ENCODE measurements at places on chromosomes 4 and X.

DNA sequence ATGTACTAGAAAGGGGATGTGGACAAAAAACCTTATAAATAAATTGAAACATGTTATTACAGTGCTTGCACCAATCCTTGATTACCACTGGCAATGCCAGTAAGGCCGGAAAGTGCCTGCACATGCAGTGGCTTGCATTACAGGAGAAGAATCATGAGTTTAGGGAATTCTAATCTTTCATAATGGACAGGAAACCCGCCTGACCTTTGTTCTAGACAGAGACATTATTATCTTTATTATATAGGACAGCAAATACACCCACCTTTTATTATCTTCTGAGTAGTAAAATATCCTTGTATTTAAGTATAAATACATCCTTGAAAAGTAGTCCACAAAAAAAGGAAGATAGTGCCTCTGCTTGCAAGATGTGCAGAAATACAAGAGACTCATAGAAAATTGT is 379.9 kb upstream of the LCORL start:
- DNase-seq, result no peak

GRCh38 chr4:4182835-4183568 is 43.7 kb downstream of the OTOP1 start:
- DNase-seq, result peak; percentile 13

DNA sequence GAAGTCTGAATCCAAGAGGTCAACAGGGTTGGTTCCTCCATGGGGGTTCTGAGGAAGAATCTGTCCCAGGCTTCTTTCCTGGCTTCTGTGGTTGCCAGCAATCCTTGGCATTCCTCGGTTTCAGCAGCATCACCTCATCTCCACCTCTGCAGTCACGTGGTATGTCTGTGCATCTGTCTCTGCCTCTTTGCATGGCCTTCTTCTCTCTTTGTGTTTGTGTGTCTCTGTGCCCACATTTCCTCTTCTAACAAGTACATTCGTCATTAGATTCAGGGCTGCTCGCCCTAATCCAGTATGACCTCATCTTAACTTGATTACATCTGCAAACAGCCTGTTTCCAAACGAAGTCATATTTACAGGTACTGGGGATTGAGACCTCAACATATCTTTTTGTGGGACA is 114.0 kb downstream of the BCOR start:
- DNase-seq, result no peak

DNA sequence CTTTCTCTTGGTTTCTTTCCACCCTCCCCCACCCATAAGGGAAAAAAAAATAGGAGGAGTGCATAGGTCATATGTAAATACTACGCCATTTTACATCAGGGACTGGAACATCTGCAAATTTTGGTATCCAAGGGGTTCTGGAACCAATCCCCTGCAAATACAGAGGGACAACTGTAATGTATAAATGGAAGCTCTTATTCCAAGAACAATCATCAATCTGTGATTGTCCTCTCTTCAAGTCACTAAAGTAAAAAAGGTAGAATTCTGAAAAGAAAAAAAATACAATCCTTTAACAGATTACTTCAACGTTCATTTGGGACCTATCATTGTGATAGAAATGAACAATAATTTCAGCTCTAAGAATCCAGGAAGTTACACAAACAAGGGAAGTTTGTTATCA is 13.6 kb downstream of the PPA2 start:
- DNase-seq, result no peak

- no peak for DNase-seq
Measured at GRCh38 chr4:165101641-165102040, 11.0 kb downstream of the TMEM192 start.

GRCh38 chrX:10795721-10796120 is 175.3 kb upstream of the MID1 start:
- DNase-seq, result no peak

DNA sequence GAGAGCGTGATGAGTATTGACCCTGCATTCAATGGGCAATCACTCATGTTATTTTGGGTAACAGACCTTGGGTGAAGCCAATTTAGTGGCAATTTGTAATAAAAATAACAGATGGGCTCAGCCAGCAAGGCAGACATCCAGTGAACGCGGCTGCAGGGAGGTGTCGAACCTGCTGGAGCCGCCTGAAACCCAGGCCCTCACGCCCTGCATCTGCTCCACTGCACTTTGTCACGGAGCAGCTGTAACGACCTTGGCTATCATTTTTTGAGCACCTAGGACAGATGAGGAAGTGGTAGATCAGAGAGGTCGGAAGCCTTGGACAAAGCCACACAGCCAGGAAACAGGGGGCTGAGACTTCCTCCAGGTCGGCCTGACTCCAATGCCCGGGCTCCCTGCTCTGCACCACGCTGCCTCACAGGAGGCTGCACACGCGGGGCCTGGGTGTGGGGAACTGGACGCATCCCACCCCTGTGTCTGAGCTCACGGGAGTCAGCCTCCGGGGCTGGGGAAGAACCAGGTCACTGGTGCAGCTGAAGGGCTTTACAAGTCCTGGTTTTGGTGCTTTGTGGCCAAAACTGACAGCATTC is 19.4 kb downstream of the HMX1 start:
- no peak for DNase-seq

- DNase-seq, result no peak
Measured at GRCh38 chr4:139896091-139896604, 230.5 kb downstream of the MGST2 start.

- no peak for DNase-seq
Measured at GRCh38 chrX:110318664-110318968, 731 bp upstream of the AMMECR1 start.

- DNase-seq, result no peak
Measured at GRCh38 chr4:187127456-187127855, 403.8 kb upstream of the FAT1 start.

DNA sequence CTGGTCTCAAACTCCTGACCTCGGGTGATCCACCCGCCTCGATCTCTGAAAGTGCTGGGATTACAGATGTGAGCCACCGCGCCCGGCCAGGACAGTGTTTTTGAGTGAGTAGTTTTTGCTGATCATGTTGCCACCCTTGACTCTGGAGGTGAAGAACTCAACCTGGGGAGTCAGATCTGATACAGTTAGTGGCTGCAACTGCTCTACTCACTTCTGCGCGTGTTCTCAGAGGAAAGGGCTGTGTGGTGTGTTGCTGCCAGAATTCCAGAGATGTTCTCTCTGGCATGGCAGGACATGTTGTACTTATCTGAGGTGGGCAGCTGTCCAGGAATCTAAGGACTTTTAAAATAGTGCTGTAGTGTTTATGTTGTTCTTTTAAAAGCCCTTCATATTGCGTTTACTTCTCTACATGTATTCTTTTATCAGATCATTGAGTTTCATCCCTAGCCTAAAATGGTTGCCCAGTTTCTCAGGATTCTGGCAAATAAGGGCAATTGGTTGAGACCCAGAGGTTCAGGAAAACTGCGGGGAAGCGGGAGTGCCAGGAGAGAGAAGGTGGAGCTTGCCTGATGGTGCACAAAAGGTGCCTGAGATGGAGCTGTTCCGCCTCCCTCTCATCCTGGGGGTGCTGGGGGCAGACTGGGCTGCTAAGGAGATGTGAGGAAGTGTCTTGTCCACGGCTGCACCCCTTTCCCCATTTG is 97.7 kb downstream of the ARHGAP10 start:
- DNase-seq, result no peak

- no peak for DNase-seq
Measured at GRCh38 chr4:39256436-39256835, 74.1 kb downstream of the WDR19 start.

- DNase-seq, result peak; percentile 3
Measured at GRCh38 chr4:23333946-23334878, 555.6 kb downstream of the PPARGC1A start.

DNA sequence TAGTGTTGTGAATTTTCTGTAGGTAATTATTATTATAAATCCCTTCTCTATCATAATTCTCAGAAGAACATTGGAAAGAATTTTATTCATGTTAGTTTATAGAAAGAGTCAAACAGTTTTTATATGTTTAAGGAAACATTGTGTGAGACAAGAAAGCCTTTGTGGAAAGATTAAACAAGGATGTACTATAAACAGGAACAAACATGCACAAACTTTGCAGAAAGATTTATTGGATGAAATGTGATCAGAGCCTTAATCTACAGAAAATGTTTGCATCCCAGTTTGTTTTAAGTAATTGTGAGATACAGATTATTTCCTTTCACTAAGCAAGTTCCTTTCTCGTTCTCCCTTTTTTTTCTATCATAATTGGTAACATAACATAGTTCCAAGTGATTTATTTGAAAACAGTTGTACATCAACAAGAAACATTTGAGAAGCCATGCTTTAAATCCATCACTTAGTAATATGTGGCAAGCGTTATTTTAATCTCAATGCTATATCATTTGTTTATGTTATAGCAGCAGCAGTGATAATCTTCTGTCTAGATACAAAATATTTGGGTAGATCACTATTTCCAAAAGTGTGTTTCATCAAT is 129.4 kb downstream of the SLC4A4 start:
- no peak for DNase-seq

- no peak for DNase-seq
Measured at GRCh38 chr4:152943672-152944071, 7.5 kb downstream of the FHDC1 start.

- DNase-seq, result no peak
Measured at GRCh38 chr4:168822481-168822880, 187.6 kb downstream of the CBR4 start.

GRCh38 chr4:12902735-12903134 is 581.4 kb downstream of the RAB28 start:
- no peak for DNase-seq

GRCh38 chr4:5656415-5656814 is 51.9 kb downstream of the EVC2 start:
- no peak for DNase-seq

GRCh38 chrX:22520128-22520828 is 247.6 kb downstream of the CBLL2 start:
- DNase-seq, result no peak

- DNase-seq, result no peak
Measured at GRCh38 chr4:138668309-138668708, 347.3 kb upstream of the NOCT start.

DNA sequence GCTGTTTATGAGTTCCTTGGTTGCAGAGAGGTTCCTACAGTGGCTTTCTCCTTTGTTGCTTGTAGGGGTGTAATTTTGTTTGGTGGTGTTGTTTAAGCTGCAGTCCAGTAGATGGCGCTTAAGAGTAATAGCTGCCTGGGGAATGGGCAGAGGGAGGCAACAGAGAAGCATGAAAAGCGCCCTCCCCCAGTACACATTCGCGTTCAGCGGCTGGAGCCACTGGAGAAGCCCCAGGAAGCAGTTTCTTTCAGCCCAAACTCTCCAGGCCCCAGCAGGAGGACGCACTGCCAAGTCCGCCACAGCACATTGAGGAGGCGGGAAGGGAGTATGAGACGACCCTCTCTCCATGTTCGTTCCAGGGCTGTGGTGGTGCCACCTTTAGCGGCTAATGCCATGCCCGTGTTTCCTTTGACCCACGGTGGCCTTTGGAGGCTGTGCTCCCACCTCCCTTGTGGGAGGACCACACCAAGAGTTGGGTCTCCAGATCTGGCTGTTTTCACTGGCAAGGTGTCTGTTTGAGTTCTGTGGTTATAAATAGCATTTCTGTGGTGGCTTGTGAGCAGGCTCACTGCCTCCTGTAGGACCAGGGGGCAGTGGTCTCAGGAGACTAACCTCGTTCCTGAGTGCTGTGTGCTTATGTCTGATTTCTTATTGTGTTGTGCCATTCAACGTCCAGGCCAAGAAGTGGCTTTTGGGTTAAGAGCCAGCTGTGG is 252.3 kb downstream of the ARHGAP10 start:
- no peak for DNase-seq

- DNase-seq, result no peak
Measured at GRCh38 chrX:71438750-71439149, 72.6 kb downstream of the TAF1 start.

DNA sequence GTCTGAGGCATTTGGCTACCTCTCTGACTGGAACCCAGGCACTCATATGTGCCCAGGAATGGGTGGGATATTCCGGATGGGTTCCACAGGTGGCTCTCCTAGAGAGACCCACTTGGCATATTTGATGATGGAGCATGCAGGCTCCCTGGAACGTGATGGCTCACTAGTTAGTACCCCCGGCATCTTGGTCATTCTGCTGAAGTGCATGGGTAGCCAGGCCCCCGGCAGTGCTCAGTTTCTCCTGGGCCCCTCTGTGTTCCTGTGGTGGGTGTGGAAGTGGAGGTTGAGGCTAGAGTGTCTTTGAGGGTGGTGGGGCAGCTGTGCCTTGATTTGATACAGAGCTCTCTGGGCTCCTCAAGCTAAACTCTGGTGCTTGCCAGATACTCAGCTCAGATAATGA is 29.4 kb downstream of the NBDY start:
- no peak for DNase-seq

- DNase-seq, result no peak
Measured at GRCh38 chr4:61805979-61806378, 605.9 kb downstream of the ADGRL3 start.

GRCh38 chrX:2497961-2498780 is 2.6 kb downstream of the DHRSX start:
- no peak for DNase-seq

GRCh38 chr4:107916623-107917022 is 14.7 kb upstream of the CYP2U1 start:
- DNase-seq, result no peak

- DNase-seq, result no peak
Measured at GRCh38 chrX:39755143-39756032, 342.4 kb downstream of the BCOR start.

DNA sequence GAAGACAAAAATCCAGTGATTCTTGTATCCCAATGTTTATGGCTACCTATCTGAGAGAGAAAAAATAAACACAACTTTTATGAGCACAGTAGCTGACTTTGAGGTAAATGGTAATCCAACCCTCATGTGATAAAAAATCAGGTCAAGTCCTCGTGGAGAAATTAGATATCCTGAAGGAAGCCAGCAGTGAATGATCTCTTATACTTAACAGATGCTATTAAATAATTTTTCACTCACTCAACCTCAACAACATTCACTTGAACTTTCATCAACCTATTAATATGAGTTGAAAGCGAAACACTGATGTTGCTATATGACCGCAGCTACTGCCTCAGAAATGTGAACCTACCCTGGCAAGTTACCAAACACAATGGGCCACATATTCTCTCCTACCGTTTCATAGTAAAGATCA is 105.4 kb downstream of the GPC3 start:
- no peak for DNase-seq

GRCh38 chr4:1021386-1022050 is 10.1 kb downstream of the FGFRL1 start:
- DNase-seq, result no peak

- DNase-seq, result no peak
Measured at GRCh38 chr4:6116696-6117285, 83.6 kb downstream of the JAKMIP1 start.

- no peak for DNase-seq
Measured at GRCh38 chrX:56727531-56727930, 1.5 kb upstream of the NBDY start.

- DNase-seq, result no peak
Measured at GRCh38 chr4:6548201-6548881, 26.6 kb upstream of the MAN2B2 start.

GRCh38 chr4:120704538-120704937 is 218.0 kb downstream of the PRDM5 start:
- no peak for DNase-seq

Data from activated naive CD4-positive, alpha-beta T cell treated with Interleukin-2 at 50 U/mL for 16 hours (primary cell).